ENCODE measurements at places on chromosomes 1 and 21.

DNA sequence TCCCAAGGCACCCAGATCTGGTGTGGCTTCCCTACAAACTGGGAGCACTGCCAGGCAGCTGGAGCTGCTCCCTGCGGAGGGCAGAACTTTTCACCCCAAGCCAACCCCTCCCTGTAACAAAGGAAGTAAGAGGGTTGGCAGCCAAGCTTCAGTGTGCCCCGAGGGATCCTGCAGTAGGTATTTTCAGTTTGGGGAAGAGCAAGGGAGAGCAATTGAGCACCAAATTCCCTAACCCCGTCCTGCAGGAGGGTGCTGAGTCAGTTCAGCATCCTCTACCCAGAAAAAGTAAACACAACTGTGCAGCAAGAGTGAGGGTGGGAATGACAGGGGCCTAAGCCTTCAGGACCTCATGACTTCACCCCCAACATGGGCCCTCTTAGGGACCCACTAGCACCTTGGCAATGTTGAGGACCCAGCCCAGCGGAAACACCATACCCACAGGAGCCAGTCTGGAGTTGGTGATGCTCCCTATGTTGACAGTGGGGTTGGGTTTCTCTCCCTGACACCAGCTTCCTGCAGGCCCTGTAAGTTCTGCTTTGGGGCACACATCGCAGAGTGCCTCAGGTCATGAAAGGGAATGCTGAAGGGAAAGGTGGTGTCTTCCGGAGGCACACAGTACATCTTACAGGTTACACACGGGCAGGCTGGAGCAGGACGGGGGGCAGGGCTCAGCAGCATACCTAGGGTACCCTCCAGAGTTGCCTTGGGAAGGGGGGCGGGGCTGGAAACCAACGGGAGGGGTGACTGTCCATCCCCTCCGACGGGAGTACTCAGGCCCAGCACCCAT lies 14.8 kb downstream of the SH3BP5L start:
- DNase-seq = no peak

DNA sequence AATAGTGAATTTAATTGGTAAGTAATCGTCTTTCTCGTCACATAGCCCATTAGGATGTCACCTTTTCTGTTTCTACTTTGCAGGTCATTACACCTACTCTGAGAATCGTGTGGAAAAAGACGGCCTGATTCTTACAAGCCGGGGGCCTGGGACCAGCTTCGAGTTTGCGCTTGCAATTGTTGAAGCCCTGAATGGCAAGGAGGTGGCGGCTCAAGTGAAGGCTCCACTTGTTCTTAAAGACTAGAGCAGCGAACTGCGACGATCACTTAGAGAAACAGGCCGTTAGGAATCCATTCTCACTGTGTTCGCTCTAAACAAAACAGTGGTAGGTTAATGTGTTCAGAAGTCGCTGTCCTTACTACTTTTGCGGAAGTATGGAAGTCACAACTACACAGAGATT lies 23.3 kb downstream of the PARK7 start:
- no peak for DNase-seq

- no peak for DNase-seq
These were observed 107.8 kb downstream of the DISC1 start for GRCh38 chr1:231734417-231734816.

DNA sequence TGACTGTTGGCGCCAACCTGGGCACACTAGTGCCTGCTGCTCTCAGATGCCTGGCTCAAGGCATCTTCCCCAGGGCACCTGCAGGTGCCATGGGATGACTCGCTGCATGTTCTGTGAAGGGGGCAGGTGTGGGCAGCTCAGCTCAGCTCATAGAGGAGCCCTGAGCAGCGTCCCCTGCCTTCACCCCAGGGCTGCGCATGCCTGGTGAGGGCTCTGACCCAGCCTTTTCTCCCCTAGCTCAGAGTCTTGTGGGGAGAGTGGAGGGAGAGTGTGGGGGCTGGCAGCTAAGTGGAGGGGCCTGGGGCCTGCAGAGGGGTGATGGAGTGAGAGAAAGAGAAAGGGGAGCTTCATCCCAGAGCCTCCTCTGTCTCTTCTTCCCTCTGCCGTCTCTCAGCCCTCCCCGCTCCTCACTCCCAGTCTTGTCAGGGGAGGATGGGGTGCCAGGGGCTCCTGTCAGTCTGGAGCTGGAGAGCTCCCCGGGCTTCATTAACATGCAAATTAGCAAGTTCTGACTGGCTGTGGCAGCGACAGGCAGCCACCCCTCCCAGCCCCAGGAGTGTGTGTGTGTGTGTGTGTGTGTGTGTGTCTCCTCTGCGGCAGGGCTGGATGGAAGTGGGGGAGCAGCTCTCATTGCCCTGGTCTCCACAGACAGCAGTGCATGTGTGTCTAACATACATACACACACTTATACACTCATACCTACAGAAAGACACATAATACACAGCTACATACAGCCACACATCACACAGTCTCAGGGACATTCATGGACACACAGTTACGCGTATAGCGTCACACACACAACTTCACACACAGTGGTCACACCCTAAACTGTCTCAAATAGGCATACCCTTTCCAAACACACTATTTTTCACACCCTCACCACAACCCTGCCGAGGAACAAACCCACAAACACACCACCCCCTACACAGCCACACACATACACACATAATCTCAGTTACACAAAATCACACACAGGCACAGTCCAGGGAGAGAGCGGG lies 34.0 kb downstream of the FOXO6 start:
- DNase-seq = no peak

DNA sequence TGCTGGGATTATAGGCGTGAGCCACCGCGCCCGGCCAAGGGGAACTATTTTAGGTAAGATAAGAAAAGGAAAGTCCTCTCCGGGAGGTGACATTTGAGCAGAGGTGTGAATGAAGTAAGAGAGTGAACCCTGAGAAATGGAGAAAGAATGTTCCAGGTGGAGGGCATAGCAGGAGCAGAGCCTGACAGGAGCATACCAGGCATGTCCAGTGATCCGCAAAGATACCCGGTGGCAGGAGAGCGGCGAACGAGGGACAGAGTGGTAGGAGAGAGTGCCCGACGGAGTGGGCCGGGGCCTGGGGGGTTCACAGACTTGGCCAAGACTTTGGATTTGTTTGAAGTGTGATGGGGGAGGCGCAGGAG lies 7.9 kb upstream of the RPS6KA1 start:
- DNase-seq = no peak

DNA sequence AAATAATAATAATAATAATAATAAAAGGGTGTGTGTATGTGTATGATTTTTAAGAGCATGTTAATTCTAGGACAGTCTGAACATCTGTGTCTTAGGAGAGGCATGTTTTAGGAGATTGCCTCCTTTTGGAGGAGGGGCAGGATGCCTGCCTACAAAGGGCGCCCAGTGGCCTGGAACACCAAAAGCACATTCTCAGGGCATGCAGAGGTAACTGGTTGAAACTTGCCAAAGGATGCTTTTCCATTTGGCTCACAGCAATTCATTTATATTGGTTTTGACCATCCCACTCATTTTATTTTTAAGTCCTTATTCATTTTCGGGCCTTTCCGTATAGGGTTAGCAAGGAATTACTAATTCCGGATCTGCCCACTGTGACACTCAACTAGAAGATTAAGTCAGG lies 21.1 kb upstream of the LAMC2 start:
- no peak for DNase-seq
